ENCODE measurements at places on chromosomes 5 and 9. TPM values are rescaled to one million over a fixed set of nuclear protein-coding genes. Genes with fewer than 3 reads are reported as not detected.

The NKD2 gene
- 7.5 TPM for total RNA-seq

DNA sequence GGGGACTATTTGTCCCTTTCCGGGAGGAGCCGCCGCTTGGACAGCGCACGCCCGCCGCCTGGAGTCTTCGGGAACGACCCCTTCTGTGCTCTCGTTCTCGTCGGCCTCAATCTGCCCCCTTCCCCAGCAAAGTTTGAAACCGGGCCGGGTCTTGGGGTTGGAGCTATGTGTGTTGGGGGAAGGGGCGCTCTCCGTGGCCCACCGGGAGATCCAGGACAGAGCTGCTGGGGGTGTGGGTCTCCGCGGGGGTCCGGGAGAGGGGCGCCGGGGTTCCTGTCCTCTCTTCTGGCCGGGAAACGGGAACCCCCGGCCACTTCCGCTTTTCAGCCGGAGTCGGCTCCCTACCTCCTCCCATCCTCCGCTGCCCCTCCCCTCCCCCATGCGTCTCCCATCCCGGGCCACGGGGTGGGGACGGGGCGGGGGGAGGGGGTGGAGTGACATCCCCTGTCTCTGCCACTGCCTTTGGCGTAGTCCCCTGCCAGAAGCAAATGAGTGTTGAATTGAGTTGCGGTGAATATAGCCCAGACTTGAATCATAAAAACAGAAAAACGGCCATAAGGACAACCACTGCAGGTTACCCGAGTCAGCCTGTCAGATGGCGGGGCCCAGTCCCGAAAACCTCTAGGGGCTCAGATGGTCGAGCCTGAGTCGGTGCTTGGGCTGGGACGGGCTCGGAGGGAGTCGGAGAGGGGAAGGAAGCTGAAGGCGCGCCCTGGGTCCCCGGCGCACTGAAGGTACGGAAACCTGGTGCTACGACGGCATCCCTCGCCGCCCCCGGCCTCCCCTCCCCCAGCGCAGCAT lies 1.1 kb downstream of the CPLX2 start:
- no peak for DNase-seq

DNA sequence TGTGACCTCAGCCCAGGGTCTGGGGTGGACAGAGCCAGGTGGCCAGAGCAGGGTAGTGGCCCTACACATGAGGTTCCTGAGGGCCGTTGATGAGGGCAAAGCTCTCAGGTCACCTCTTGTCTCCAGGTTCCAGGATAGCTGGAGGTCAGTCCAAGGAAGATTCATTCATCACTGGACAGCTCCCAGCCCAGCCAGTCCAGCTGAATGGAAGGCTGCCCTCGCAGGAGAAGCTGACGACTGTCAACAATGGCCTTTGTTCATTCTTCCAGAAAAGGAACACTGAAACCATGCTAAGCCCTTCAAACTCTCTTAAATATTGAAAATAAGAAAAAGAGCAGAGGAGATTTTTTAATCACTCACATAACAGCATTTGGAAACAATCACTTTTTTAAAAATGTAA lies 169.7 kb upstream of the TBCA start:
- no peak for DNase-seq

GRCh38 chr9:16262477-16263261 lies 607.8 kb downstream of the BNC2 start:
- DNase-seq, result no peak

- no peak for DNase-seq
Measured at GRCh38 chr5:132465059-132465707, 25.4 kb downstream of the IRF1 start.

Data from HT-29 (cell line).